ENCODE measurements at places on chromosomes 11 and 22.

DNA sequence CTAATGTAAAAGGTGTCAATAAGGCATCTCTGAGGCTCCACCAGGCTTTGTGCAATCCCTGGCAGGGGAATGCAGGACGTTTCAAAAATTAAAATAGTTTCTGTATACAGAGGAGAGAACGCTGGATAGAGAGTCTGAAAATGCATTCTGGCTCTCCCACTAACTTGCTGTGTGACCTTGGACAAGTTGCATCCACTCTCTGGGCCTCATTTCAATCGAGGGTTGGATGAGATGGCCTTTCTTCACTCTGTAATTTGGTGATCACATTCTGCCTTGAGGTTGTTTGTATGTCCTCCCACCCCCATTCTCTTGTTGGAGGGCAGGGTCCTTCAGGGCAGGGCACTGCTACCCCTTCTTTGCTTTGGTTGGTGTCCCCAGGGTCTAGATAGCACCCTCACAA is 78.5 kb downstream of the CACNG2 start:
- no peak for DNase-seq

DNA sequence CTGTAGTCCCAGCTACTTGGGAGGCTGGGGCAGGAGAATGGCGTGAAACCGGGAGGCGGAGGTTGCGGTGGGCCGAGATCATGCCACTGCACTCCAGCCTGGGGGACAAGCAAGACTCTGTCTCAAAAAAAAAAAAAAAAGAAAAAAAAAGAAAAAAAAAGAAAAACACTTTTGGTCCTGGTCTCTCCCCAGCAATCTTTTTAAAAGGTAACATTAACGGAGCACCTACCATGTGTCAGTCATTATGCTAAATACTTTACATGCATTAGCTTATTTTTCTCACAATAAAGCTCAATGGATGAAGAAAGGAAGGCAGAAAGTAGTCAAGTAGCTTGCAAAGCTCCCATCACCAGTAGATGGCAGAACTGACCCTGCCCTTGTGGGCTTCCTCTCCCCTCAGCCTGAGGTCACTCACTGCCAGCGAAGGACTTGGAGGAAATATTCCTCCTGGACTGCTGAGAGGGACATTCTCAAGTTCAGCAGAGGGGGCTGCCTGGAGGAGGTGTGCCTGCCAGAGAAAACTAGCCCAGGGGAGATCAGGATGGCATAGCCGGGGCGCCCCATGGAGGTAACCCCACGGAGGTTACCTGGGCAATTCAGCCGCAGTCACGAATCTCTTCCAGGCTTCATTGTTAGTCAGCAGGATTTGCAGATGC is 15.5 kb downstream of the APOL3 start:
- peak; percentile 53 for DNase-seq

DNA sequence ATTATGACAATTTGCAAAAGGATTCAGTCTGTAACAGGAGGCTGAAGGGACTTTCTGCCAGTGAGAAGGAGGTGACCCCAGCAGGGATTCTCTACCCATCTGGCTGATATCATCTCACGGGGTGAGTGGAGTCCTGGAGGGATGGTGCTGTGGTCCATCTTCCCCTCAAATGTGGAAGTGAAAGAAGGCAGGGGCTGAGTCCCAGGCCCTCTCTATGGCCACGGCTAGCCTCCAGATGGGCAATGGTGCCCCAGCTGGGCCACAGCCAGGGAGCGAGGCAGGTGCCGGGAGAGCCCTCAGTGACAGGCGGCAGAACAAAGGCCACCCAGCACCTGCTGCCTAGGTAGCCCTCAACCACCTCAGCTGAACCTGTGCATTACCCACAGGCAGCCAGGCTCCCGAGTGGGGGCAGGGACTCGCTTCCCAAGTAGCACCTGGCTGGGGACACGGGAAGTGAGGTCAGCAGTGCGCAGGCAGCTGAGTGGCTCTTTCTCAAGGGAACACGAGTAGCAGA is 6.7 kb downstream of the NECTIN1 start:
- DNase-seq: no peak

- DNase-seq: no peak
Observed at GRCh38 chr11:117905524-117905923, 23.7 kb downstream of the TMPRSS13 start.

DNA sequence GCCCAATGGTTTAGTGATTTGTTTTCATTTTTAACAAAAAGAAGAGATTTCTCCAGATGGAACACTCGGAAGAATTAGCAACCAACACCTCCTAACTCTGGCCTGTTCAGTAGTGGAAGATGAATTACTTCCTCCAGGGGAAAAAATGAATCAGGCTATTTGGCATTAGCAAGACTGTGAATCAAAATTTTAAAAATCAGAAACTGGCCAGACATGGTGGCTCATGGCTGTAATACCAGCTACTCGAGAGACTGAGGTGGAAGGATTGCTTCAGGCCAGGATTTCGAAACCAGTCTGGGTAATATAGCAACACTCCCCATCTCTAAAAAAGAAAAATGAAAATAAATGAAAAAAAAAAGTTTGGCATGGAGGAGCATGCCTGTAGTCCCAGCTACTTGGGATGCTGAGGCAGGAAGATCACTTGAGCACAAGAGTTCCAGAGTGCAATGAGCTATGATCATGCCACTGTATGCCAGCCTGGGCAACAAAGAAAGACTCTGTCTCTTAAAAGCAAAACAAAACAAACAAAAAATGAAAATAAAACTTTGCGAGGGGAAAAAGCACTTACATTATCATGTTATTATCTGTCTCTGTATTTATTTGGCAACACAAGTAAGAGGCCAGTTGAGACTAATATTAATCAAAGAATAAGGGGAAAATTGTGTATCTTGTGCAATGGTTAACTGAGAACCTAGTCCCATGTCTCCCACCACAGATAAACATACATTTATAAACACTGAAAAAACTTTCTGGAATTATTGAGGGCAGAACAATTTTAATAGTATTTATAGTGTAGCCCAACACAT is 796.3 kb upstream of the ANO3 start:
- no peak for DNase-seq

DNA sequence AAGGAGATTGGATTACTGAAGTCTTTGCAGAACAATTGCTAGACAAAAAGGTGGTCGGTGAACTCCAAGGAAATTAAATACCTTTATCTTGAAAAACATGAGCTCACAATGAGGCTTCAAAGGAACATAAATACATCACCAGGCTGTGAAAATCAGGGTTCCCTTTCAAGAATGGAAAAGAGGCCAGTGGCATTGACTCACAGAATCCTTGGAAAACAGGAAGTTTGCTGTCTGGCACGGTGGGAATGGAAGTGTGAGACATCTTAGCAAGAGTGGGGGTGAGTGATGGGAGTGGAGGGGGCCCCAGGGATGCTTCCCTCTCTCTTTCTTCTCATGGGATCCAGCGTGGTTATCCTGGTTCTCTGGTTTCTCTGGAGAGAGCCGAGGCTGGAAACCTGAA is 48.9 kb upstream of the TBCEL start:
- DNase-seq: no peak

DNA sequence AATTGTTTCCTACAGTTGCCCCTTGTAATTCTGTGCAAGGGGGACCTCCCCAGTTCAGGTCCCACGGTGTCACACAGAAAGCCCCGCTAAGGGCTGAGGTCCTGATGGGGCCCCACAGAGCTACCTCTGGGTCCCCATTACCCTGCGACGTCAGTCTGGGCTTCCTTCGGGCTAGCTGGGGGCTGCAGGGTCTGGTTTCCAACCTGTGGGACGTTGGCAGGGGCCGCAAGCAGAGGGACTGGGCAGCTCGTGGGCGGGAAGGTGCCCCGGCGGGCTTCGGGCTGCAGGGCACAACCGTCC is 698 bp downstream of the SLC37A4 start:
- no peak for DNase-seq

- DNase-seq: no peak
Observed at GRCh38 chr11:63405114-63405513, 35.5 kb downstream of the SLC22A9 start.

Data from Kasumi-1 (cell line).